Fibroblast of villous mesenchyme (primary cell): ENCODE measurements at places on chromosomes 3 and 15. TPM values are rescaled to one million over a fixed set of nuclear protein-coding genes. Genes with fewer than 3 reads are reported as not detected.
A peak's percentile ranks its signal among the peaks of the same experiment; 100 is the strongest.

The TJP1 gene
- total RNA-seq = 79.2 and 103 TPM in 2 replicates

The MAP1A gene
- total RNA-seq = 60.9 and 65.7 TPM in 2 replicates

The CAV3 gene
- not detected in 2 replicates for total RNA-seq

The SPATA12 gene
- total RNA-seq = not detected in 2 replicates

The GOLGA8J gene
- not detected in 2 replicates for total RNA-seq

The GABRA5 gene
- 0.32 and 0.43 TPM in 2 replicates for total RNA-seq

The MTMR10 gene
- 25.4 and 37.6 TPM in 2 replicates for total RNA-seq

The SLC51B gene
- total RNA-seq = not detected in 2 replicates

GRCh38 chr3:17795711-17796110, 53.3 kb upstream of the TBC1D5 start:
- DNase-seq = no peak

DNA sequence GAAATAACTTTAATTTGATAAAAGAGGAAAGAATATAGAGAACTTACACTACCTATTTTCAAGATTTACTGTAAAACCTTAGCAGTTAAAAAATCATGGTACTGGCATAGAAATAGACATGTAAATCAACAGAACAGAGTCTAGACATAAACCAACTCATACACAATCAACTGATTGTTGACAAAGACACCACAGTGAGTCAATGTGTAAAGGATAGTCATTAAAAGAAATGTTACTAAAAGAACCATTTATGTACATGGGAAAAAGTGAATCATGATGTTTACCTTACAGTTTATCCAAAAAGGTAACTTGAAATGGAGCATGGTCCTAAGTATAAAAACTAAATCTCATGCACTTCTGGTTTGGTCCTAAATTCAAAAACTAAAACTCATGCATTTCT, 847.4 kb downstream of the IGSF11 start:
- no peak for DNase-seq

GRCh38 chr3:186807231-186807630, 949 bp upstream of the RFC4 start:
- no peak for DNase-seq

DNA sequence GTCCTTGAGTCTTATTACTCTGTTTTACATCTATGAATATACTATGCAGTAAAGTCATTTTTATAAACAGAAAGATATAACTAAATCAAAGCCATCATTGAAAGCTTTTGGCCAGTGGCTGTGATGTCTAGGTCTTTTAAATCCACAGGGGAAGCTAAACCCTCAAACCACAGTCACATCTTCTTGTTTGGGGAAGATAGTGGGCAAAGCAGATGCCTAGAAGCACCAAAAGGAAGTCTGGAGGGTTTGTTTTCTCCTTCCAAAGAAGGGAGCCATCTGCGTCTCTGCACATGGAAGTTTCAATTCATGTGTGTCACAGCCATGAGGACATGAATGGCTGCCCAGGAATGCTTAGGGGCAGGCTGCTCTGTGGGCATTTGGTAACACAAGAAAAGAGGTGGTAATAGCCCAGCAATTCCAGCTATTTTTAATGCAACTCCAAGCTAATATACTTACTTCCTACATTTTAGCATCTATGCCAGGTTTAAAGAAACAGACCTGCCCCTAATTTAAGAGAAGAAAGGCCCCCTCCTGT, 322.2 kb downstream of the SLC9A9 start:
- no peak for DNase-seq

GRCh38 chr3:74001436-74001835, 376.7 kb upstream of the PDZRN3 start:
- no peak for DNase-seq

GRCh38 chr15:94182883-94183282, 48.5 kb upstream of the MCTP2 start:
- DNase-seq = no peak

DNA sequence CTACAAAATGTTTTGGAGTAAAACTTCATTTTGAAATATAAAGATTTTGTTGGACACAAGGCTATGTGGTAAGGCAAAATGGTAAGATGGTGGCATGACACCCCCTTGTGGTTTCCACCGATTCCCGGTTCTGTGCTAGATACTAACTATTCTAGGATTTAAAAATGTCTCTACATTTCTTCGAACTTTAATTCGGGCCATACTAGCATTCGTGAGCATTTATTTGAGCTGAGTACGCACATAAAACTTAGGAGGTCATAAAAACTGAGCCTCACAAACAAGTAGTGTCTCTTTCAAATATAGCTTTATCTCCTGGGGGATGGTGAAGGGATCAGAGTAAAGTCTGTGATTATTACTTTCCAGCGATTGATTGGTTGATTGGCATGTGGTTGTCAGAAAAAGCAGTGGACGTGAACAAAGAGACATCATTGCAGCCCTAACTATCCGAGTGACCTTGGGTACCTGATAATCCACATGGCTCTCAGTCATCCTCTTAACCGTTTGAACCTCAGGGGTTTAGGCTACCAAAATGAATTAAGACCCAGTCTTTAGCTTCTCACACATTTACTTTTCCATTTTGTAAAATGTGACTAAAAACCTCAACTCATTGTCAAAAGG, 1.1 kb upstream of the ZNF639 start:
- DNase-seq = peak; percentile 69

- DNase-seq = peak; percentile 10
These were observed at the start of gene GADL1 for GRCh38 chr3:30894521-30895251. TSS of gene GADL1 (minus strand) at chr3:30894661. CDS start at chr3:30894614, 47 bp downstream.
